ENCODE measurements at places on chromosomes 2 and 18.

DNA sequence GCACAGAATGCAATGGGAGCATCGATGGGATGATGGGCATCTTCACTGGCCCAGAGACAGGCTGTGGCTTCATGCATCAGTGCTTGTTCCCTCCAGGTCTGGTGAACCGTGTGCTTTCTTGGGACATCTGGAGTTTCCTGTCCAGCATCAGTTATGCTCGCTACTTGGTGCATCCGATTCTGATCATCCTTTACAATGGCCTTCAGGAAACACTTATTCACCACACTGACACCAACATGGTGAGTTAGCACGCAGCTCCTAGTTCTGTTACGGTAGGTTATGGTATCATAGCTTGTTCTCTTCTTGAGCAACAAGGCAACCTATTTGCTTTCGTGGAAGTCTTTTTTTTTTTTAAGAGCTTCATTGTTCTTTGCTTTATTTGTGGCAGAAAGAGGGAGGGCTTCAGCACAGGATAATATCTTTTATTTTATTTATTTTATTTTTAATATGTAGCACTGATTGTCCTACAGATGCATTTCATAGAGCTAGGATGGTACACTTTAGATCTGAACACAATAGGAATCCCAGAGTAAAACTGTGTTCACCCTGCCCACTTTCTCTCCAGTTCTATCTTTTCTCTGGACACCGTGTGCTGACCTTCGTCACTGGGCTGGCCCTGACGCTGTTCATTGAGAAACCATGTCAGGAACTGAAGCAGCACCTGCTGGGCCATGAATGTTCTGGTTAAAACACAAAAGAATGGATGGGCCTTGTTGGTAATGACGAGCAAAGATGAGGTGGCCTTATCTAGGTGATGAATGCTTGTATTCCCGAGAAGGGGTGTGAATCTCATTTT lies 71.2 kb upstream of the SEC11C start:
- DNase-seq: no peak

DNA sequence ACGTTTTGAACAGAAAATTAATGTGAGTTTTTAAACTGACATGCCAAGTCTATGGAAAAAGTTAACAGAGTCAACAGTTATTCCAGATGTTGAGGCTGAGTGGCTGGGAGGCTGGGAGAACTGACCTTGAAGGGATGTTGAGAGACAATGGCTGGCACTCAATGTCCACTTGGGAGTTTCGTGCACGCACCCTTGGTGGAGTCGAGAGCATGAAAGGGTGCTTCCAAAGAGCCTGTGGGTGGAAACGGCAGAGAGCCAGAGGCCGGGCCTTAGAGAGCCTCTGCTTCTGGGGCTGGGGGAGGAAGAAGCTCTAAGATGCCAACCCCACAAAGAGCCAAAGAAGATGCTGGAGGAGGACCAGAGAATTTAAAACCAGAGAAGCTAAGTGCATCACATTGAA lies 63.4 kb upstream of the L3MBTL4 start:
- no peak for DNase-seq

DNA sequence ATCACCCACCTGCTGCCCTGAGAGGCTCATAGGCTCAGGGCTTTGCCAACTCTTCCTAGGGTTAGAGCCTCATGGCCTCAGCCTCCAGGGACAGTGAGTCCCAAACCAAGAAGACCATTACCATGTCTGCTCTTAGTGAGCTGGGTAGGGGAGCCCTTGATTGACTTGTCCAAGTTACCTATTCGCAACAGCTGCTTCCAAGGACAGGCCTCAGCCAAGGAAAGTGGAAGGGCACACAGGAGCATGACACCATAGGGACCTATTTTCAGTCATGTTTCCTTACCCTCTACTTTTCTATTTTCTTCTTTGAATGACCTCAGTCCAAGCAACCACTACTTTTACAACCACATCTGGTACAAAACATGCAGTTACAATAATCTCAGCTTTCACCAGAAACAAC lies 81.6 kb downstream of the LBH start:
- no peak for DNase-seq

GRCh38 chr2:29479401-29479800 lies 364.2 kb downstream of the CLIP4 start:
- no peak for DNase-seq

DNA sequence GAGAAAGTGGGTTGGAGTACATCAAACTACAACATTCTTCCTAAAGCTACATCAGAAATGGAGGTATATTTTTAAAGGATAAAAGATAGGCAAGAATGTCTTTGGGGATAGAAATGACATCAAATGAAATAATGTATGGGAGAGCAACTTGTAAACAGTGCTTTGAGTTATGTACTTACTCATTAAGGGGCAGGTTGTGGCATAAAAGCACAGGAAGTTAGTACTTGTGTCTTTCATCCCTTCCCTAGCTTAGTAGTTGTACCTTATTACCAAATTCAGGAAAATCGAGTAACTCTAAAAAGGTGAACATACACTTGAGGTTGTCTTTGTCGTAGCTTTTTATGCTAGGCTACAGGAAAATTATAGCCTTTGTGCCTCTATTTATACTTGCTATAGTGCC lies 28.9 kb downstream of the PPP1CB start:
- DNase-seq: no peak

DNA sequence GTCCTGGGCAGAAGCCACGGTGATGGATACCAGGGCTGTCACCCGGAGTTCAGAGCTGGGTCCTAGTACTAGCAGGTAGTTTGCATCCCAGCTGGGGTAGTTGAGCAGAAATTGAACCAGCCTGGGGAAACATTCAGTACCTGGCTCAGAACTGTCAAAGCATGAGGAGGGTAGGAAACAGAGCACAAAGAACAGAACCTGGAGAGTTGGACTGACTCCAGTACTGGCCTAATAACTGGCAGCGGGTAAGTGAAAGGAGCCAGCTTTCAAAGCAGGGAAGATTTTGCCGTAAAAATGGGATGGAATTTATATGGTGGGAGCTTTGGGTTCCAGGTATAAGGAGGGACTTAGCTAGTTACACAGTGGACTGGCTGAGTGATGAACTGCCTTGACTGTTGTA lies 23.8 kb downstream of the ATG16L1 start:
- DNase-seq: no peak

- peak; percentile 35 for DNase-seq
Observed at GRCh38 chr2:31138037-31138962, at the start of gene GALNT14. GALNT14 (minus strand) TSS chr2:31138440; CDS start chr2:31138086, 354 bp downstream.

GRCh38 chr2:196328088-196328680 lies 156.8 kb upstream of the STK17B start:
- no peak for DNase-seq

- DNase-seq: no peak
Observed at GRCh38 chr2:45975752-45976517, 321.3 kb upstream of the EPAS1 start.

GRCh38 chr18:3411854-3412268 lies 38.1 kb upstream of the TGIF1 start:
- DNase-seq: no peak

DNA sequence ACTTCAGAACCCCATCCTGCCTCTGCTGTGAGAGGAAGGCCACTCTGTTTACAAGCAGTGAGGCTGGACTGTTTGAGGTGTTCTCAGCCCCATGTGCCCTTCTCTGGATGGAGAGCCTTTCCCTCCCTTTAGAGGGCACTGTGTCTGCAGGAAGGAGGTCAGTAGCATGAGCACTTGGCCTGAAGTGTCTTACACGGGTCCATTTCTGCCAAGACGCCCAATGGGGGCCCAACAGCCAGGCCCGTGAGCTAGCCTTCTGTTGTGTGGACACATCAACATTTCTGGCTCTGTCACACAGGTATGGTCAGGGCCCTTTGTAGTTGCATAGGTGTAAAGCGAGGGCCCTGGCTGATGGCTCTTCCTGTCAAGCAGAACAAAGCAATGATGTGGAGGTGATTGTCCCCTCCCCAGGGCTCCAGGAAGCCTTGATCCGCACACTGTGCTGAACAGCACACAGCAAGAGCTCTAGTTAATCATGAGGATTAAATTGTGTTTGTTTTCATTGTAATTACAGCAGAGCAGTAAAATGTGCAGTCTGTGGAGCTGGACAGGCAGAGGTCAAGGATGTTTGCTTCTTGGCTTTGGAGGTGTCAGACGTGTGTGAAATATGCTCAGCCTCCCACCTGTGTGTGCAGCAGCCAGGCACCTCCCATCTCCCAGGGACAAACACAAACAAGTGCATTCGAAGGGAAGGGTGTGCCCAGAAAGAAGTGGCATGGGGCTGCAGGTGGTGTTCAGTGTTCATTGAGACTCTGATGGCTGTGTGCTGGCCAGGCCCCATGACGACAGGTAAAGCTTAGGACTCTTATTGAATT lies 132.1 kb downstream of the SH3RF3 start:
- DNase-seq: no peak

DNA sequence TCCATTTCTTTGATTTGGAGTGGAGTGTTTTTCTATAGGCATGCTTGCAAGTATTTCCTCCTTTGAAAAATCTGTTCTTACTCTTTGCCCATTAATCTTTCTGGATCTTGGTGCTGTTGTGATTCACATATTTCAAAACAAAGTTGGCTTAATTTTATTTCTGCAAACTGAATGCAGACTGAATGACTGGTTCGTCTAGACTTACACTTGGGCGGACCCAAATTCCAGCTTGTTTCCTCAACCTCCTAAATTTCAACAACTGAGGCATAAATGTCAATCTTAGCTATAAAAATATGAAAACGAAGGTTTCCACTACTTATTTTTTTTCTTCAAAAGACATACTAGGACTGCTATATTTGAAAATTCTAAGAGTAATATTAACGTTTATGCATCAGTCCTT lies 59.0 kb downstream of the ANKRD44 start:
- DNase-seq: no peak

DNA sequence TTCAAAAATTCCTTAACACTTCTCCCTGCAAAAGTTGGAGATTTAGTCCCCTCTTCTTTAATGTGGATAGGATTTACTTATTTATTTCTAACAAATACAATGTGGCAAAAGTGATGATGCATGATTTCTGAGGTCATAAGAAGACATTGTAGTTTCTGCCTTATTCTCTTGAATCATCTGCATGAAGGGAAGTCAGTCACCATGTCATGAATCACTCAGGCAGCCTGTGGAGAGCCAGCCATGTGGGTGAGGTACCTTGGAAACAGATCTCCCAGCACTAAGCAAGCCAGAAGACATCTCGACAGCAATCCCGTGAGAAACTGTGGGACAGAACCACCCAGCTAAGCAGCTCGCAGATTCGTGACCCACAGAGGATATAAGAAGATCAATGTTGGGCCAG lies 2.7 kb upstream of the ZC3H8 start:
- no peak for DNase-seq

DNA sequence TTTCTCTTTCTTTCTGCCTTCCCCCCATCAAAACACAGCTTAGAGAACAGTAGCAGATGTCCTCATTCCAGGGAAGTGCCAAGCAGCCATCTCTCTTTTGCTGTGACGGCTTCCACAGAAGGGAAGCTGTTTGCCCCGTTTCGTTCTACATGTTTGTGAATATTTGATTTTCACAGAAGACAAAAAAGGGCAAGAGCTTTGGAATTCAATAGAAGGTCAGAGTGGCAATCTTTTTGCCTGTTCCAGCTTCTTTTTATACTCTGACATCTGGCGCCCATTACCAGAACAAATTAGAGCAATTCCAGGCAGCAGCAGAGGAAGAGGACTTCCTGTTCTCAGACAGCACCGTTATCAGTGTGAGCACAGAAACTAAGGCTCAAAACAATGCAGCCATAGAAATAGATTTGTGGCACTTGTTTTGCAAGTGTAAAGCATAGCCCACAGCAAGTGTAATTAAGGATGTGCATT lies 79.0 kb upstream of the CDH19 start:
- DNase-seq: peak; percentile 9

DNA sequence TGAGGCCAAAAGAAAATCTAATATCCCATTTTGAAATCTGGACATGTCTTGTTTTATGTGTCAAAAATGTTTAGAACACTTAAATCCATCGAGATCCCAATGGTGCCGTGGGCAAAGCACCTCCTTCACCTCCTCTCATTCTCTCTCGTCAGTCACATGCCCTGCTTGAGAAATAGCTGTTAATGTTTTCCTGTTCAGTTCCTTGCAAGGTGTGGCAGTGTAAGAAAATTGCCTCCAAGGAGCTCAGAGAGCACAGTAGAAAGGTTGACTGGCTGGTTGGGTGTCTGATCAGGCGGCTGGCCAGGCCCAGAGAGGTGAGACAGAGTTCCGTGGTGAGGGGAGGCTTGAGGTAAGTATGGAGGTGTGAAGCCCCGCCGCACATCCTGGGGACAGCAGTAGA lies 210.2 kb downstream of the TSN start:
- DNase-seq: no peak

DNA sequence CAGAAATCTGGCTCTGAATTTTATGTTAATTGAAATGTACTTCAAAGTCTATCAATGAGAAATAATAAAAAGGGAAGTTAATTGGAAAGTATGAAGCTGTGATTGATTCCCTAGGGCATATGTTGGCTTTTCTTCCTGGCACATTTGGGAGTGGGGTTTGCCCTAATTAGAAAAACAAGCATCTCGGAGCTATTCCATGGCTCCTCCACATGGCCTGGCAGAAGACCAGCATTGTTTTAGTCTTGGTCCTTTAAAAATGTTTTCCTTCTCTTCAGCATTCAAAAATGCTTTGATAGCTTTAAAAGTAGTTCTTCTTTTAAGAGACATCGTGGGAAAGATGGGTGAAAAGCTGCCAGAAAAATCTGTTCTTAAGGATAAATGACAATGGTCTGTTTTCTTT lies 445.5 kb upstream of the PKDCC start:
- DNase-seq: no peak

- DNase-seq: peak; percentile 48
Observed at GRCh38 chr18:3603421-3604234, 153.7 kb downstream of the TGIF1 start.

DNA sequence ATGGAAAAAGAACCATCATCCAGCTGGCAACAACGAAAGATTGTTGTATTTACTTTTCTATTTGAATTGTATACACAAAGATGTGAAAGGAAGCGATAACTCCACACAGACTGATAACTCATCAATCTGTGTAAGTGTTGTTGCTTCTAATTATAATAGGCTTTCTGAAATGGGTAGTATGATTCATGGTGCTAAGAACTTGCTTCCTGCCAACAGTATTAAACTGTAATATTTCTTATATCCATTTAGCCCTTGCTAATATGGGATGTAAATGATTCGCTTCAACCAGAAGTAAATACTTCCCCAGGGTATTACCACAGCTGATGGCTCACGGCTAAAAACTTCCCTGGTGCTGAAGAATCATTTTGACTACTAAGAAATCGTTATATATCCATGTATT lies 70.2 kb downstream of the TMEM163 start:
- DNase-seq: no peak

GRCh38 chr2:239876948-239877289 lies 148.2 kb downstream of the NDUFA10 start:
- no peak for DNase-seq

DNA sequence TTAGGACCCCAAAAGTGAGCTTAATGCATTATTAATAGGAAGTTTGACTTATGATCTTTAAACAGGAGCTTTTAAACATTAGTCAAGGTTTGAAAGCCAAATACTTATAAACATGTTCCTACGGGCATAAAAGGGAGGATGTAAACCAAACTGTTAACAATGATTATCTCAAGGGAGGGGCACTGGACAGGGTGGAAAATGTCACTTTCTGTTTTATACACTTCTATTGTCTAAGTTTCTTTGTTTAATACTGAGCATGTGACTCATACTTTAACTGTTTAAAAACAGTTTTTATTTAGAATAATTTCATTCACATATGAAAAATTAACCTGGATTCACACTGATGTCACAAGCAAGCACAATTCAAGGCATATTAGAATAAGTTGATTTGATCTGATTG lies 18.3 kb upstream of the ITGA6 start:
- no peak for DNase-seq

- no peak for DNase-seq
Observed at GRCh38 chr2:170503971-170504809, 210.9 kb upstream of the SP5 start.

- no peak for DNase-seq
Observed at GRCh38 chr2:54310961-54311360, 54.9 kb upstream of the TSPYL6 start.

All from C1 segment of cervical spinal cord (tissue), 14 donors.